ENCODE measurements at places on chromosomes 7 and 10.
A peak's percentile ranks its signal among the peaks of the same experiment; 100 is the strongest.

DNA sequence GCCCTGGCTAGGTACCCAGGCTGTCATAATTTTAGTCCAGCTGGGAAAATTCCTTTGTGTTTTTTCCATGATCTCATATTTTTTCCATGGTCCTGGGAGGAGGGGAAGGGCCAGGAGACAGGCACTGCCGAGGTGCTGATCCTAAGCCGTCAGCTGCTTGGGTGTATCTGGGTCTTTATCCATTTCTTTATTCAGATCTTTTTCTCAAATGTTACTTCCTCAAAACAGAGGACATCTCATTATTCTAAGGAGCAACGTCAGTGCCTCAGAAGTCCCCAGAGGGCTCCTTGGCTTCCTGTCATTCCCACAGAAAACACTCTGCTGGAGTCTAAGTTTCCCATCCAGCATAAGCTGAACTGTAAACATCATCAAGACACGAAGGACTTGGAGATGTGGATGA lies 2.8 kb upstream of the OR6V1 start:
- no peak for DNase-seq

DNA sequence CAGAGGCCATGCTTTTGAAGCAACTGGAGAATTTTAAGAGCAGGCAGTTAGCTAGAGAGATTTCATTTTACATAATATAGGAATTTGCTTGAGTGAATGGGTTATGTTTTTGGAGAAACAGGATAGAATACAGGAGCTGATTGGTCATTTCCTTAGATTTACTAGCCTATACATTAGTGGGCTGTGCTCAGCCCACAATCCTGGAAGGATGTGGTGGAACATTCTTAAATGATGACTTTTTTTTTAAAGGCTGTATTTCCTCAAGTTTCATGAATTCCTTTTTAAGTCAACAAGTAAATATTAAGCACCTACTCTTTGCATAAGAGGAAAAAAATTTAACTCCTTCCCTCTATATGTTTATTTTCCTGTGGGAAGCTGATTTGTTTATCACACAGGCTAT lies 314.4 kb upstream of the BMPER start:
- DNase-seq: no peak

- DNase-seq: no peak
These were observed 42.3 kb upstream of the CNTNAP2 start for GRCh38 chr7:146074195-146074765.

DNA sequence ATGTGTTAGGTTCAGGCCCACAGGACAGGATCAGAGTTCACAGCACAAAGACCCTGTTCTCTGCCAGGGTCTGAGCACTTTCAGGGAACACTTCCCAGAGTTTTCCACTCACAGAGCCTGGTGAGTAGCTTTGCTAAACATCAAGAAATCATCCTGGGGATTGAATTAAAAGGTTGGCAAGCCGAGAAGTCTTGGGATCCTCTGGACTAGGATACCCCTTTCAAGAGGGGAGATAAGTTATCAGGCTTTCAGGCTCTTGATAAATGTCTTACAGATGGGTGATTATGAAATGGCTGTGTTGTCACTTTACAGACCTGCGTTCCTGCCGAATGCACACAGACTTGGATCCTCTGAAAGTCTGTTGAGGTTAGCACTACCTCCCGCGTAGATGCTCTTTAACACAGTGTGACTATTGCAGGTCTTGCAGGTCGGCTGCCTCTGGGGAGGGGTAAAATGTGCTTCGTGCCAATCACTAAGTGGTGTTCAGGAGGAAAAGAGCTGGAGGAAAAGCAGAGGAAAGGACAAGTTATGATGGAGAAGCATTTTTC lies 473.5 kb upstream of the AKR1E2 start:
- DNase-seq: no peak

DNA sequence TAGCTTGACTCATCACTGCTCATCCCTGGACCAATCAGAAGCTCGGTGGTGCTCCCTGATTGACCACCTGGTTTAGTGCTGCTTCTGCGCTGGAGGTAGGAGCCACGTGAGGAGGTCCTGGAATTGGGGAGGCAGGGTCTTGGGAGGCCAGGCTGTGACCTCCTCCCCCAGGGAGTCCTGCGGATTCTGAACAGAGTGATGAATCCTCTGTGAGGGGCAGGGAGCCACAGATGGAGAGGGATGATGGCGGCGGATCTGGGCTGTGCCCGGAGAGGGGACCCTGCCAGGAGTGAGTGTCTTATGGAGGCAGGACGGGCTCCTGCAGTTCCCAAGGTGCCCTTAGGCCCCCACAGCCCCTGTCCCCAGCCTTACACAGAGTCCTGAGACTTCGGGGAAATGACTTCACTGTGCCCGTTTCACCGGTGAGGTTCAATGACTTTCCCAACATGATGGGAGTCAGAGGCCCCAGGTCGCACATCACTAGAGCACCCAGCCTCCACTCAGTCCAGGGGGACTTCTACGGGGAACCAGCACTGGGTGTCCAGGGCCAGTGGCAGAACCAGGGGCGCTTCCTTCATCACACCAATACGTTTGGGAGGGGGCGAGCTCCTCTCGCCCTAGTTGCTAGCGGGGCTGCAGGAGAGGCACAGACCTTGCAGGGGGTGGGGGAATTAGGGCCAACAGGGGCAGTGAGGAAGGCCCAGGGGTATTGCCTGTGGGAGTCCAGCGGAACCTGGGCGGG lies 48.9 kb downstream of the FKBP6 start:
- no peak for DNase-seq

GRCh38 chr10:105797234-105797890 lies 1156.3 kb downstream of the SORCS3 start:
- no peak for DNase-seq

DNA sequence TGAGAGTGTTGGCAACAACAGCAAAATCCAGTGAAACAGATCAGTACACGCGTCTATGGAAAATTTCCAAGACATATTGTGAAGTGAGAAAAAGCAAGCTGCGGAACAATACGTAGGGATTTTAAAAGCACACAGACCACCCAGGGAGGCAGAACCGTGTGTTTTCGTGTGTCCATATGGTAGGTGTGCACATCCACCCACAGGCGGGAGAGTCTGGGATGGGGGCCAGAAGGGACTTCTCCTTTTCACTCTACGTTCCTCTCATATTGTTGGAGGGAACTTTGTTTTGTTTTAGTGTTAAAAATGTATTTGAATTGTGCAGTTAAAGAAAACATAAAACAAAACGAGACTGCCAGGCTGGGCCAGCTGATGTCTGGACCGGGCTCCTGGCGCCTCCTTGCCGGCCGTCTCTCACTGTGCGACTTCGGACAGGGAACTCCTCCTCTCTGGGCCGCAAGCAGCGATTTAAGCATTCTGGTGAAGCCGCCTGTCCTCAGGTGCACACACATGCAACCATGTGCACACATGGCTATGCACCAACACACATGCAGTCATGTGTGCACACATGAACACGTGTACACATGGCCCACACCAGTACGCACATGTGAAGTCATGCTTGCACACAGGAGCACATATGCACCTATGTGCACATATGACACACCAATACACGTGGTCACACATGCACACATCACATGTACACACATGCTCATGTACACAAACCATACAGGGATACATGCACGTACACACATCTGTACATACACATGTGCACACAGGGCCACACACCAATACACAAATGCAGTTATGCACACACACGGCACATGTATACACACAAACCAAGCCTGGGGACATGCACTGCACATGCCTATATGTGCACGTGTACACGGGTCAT lies 141.1 kb downstream of the ELFN1 start:
- peak; percentile 64 for DNase-seq

- peak; percentile 57 for DNase-seq
These were observed 128.4 kb downstream of the ABCA13 start for GRCh38 chr7:48299580-48300169.

DNA sequence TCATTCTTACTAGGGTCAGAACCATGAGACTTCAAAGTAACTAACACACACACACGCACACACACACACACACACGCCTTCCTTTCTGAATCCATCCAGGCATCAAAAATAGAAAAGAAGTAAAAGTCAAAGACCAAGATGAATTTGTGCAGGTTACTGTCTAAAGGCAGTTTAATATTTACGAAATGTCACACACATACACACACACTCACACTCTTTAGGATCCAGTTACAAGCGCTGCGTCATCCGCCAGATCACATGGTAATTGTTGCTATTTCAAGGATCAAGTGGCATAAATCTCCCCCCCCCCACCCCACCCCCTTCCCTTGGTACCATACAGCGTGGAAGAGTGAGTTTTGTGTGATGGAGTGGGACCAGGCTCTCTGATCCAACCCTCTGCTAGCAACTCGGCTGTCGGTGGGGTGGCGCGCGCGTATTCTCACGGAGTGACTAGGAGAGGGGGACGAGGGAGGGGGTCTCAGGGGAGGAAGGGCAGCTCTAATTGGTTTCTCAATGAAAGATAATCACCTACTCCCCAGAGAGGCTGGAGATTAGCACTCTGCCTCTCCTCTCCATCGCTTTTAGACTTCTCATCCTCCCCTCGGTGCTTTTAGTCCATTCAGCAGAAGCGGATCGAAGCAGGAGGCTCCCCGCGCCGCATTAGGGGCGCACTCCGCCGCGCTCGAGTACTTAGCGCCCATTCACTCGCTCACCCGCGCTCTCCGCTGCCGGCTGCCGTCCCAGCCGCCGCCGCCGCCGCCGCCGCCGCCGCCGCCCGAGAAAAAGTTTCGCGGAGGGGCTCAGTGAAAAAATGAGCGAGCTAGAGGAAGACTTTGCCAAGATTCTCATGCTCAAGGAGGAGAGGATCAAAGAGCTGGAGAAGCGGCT lies 83.5 kb upstream of the PRKG1 start:
- peak; percentile 69 for DNase-seq

DNA sequence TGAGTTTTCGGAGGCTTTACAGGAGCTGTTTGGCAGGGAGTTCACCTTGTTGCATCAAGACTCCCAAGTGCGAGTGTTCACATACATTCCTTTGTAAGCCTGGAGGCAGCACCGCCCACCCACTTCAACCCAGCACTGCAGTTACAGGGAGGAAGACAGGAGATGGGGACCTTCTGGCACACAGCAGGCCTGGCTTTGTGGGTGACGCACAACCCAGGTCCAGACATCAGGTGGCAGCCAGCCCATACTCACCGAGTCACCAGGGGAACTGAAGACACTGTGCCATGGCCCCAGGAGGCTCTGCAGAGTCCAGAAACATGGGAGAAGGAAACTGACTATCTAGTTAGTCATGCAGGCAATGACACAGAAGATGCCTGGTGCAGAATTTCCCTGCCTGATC lies 305.9 kb upstream of the RNF32 start:
- DNase-seq: no peak

- no peak for DNase-seq
These were observed 97.9 kb upstream of the FZD8 start for GRCh38 chr10:35739998-35740397.

- DNase-seq: no peak
These were observed 497.5 kb upstream of the ZMIZ1 start for GRCh38 chr10:78571286-78571685.

- DNase-seq: no peak
These were observed 44.7 kb upstream of the EFCAB10 start for GRCh38 chr7:105625986-105626385.

GRCh38 chr10:89738551-89739209 lies 37.3 kb downstream of the KIF20B start:
- DNase-seq: no peak

- DNase-seq: no peak
These were observed 70.5 kb upstream of the SFMBT2 start for GRCh38 chr10:7481368-7481765.

DNA sequence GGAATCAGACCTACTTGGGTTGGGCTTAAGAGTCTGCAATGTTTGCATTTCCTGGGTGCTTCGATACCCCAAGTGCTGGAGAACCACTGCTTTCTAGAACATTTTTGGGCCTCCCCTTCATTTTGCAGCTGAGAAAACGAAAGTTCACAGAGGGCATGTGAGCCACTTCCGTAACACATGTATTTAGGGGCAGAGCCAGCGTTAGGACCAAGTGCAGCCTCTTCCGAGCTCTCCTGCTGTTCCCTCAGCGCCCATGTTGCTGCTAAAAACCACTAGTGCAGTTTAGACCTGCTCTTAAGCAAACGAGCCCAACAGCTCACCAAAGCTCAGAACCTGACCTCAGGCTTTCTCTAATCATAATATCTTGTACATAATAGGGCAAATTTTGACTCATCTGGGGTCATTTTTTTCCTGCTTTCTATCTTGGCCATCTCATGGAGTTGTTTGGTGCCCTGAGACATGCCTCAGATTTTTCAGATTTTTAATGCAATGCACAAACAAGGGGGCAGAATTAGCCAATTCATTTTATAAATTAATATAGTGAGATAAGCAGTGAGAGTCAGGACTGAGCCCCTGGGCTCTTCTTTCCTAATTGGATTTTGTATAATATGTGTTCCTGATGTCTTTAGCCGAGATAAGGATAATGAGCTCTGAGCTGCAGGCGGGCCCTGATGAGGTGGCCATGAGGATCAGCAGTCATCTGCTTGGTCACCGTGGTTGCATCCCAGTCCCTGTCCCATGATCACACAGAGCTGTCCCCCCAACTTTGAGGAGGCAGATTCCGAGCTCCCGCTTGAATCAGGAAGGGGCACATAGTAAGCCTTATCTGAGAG lies 12.9 kb downstream of the BAG3 start:
- no peak for DNase-seq

- no peak for DNase-seq
These were observed 54.6 kb upstream of the OPN4 start for GRCh38 chr10:86599729-86600128.

DNA sequence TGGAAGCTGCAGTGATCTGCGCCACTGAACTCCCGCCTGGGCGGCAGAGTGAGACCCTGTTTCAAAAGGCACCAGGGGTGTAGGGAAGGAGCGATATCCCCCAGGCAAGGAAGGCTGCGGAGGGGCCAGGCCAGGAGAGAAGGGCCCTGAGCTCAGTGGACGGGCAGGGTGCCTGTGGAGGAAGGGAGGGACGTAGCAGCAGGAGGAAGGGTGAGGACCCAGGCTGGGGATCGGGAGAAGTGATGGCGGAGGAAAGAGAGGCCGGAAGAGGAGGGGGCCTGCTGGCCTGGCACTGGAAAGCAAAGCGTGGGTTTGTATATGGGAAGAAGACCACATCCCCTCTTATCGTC lies 45.6 kb downstream of the ALOX5 start:
- peak; percentile 67 for DNase-seq

DNA sequence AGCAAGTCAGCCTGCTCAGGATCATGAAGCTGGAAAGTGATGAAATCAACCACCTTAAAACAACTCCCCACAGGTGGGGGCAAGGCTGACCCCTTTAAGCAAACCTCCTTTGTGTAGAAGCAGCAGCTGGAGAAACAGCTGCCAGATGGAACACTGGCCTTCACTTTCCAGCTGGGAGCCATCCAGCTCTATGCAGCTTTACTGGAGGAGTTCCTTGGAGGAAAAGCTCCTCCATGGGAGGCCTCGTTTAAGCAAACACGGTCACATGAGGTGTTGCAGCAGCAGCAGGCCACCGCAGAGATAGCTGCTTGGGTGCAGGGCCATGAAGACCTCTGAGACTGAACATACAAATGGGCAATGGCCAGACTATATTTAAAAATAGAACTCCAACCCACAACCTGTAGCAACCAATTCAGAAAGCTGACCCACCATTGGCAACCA lies 13.0 kb upstream of the DLG5 start:
- DNase-seq: peak; percentile 73
